Hypothalamus (tissue), 51 donors: ENCODE measurements at places on chromosomes 7 and 10.

- no peak for DNase-seq
Measured at GRCh38 chr7:41045556-41046123, 657.2 kb downstream of the INHBA start.

- peak; percentile 83 for DNase-seq
Measured at GRCh38 chr10:75230600-75231038, 5.1 kb downstream of the COMTD1 start.

GRCh38 chr10:37289833-37290464 is 164.6 kb downstream of the ANKRD30A start:
- DNase-seq, result no peak

DNA sequence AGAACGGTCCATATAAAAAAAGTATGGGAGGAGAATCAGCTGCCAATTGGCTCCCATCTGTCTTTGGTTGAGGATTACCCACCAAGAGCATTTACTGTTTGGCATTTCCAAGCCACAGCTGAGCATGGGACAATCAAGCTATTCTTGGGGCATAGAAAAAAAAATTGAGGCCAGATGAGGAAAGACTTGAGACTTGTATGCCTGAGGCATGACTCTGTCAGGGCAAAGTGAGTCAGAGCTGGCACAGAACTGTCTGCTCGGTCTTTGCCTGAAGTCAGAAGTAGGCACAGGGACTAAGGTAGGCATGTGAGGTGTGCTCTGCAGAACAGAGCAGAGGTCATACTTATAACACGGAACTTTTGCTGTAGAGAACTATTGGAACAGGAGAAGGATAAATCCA is 126.5 kb upstream of the CHRM2 start:
- DNase-seq, result no peak

DNA sequence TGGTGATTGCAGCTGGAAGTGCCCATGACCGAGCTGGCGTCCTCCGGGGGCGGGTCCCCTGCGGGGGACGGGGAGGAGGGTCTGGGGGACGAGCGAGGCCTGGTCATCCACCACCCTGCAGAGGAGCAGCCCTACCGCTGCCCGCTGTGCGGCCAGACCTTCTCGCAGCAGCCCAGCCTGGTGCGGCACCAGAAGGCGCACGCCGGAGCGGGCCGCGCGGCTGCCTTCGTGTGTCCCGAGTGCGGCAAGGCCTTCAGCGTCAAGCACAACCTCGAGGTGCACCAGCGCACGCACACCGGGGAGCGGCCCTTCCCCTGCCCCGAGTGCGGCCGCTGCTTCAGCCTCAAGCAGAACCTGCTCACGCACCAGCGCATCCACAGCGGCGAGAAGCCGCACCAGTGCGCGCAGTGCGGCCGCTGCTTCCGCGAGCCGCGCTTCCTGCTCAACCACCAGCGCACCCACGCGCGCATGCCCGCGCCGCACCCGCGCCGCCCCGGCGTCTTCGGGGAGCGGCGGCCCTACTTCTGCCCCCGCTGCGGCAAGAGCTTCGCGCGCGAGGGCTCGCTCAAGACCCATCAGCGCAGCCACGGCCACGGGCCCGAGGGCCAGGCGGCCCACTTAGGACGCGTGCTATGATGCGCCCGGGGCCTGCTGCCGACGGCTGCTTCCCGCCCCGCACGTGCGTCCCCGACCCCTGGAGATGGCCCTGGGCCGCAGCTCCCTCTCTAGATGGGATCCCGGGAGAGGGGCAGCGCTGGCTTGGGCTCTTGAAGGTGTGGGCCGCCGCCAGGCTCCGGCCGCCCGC is 28.7 kb downstream of the ZNF775 start:
- no peak for DNase-seq

DNA sequence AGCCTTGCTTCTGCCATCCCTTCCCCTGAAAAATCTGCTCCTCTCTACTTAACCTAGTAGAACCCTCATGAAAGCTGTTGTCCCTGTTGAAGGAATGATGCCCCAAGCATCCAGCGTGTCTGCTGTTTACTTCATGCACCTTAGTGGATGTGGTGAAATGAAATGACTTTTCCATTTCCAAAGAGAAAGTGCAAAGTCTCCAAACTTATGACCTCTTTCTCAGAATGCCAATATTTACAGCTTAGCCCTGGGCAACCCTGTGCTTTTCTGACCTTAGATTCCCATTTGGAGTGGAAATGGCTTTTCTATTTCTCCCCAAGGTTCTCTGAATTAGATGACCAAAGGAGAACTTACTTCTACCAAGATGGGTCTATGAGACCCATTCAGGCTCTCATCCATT is 256.9 kb downstream of the KCNMA1 start:
- no peak for DNase-seq

DNA sequence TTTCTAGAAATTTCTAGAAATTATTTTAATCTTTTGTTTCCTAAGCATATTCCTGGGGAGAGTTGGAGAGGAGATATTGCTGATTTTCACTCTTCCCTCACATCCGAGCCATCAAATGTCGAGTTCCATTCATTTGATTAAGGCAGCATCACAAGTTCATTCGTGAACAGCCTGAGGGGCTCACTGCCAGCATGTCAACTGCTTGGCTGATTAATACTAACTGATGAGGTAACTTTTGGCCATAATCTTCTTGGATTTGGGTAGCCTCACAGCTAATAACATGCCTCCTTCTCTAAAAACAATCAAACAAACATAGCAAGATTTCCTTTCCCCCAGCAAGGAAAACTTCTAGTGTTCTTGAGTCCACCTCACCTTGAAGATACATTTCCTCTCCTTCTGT is 87.1 kb upstream of the AFAP1L2 start:
- DNase-seq, result no peak

- peak; percentile 6 for DNase-seq
Measured at GRCh38 chr10:102814873-102815661, 22.1 kb downstream of the CYP17A1 start.
